ENCODE measurements at places on chromosomes 6 and 20.

DNA sequence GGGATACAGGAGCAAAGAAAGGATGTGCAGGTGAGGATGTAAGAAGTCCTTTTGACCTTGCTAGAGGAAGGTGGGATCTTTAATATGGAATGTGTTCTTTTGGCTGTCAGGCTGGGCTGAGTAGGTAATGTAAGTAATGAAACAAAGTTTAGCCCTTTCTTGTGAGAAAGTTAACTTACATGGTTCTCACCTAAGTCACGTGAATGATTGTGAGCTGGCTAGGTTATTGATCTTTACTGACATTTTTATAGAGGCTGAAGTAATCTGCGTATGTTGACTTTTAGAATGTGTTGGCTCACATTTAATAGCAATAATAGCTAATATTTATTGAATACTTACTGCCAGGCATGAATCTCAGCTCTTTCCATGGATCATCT lies 2.6 kb downstream of the TOP1 start:
- no peak for DNase-seq

DNA sequence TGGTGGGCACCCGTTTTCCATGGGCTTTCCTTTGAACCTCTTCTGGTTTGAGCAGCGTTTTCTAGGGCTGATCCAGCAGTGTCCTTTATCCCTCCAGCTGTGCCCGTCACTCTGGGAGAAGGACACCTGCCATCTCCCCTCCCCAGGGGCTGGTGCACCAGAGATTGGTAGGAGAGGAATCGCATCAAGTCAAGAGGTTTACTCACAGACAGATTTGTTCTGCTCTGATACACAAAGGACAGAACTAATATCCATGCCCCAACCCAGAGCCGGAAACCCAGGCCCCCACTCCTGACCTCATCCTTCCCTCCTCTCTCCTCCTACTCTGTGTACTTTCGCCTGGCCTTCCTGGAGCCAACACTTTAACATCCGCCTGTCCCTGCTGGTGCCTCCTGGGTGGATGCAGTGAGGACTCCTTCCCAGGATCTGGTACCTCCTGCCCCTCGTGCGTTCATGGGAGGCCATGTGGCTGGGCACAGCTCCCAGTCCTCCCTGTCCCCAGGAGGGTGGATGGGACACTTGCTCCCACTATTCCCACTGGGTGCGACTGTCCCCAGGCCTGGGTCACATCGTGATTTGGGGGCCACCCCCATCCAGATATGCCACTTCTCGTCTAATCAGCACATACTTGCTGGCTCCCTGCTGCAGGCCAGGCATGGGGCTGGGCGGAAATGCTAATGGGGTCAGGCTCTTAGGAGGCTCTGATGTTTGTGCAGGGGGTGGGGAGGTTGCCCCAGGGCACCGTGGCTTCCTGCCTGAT lies 286.3 kb downstream of the CDH4 start:
- no peak for DNase-seq

DNA sequence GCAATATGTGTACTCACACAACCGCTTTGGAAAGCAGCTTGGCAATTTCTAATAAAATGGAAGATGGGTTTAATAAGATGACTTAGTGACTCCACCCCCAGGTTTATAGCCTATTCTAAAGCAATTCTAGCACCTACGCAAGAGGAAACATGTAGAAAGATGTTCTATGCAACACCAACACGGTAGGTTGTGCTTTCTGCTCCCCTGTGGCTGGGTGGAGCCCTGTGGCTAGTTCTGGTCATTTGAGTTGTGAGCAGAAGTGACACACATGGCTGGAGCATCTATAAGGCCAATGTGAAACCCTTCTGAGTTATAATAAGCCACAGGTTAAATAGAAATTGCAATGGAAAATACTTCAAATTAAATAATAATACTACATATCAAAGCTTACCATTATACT lies 310.7 kb downstream of the CD83 start:
- no peak for DNase-seq

DNA sequence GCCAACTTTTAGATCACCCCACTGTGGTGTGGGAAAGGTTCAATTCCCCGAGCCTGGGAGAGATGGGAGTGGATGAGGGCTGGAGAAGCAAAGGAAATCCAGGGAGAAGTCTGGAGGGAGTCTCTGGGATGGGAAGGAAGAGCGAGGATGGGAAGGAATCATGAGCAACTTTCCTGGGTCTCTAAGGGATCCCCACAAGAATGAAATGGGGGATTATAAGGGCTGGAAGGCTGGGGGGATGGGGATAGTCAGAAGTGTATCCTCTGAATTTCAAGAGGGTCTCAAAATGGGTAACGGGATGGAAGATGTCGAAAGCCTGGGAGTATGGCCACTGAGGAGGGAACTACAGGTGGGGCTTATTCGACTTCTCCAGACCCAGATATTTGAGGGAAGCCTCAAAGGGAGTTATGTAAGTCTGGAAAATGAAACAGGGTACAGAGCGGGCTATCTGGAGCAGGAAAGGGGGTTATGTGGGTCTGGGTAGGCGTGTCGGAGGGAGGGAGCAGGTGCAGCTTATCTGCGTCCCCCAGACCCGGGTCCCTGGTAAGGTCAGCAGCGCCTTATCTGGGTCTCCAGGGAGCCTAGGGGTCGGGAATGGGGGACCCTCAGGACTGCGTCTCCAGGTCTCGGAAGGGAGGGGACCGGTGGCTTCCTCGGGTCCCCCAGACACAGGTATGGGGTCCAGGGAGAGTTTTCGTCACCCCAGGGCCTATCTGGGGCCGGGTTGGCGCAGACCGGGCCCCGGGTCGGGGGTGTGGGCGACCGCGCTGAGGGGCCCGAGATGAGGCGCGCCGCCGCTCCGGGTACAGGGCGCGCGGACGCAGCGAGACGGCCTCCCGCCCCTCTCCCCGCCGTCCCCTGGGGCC lies 550 bp downstream of the PLAGL2 start:
- no peak for DNase-seq

DNA sequence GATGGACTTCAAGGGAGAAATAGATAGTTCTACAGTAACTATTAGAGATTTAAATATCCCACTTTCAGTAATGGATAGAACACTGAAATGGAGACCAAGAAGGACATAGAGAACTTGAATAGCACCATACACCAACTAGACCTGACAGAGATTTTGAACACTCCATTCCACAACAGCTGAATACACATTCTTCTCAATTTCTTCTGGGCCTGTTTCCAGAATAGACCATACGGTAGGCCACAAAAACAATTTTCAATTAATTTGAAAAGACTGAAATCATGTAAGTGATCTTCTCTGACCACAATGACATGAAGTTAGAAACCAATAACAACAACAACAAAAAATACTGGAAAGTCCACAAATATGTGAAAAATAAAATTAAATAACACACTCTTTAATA lies 979.1 kb upstream of the FLRT3 start:
- DNase-seq, result no peak

- no peak for DNase-seq
Measured at GRCh38 chr6:112636650-112637262, 289.6 kb downstream of the RFPL4B start.

DNA sequence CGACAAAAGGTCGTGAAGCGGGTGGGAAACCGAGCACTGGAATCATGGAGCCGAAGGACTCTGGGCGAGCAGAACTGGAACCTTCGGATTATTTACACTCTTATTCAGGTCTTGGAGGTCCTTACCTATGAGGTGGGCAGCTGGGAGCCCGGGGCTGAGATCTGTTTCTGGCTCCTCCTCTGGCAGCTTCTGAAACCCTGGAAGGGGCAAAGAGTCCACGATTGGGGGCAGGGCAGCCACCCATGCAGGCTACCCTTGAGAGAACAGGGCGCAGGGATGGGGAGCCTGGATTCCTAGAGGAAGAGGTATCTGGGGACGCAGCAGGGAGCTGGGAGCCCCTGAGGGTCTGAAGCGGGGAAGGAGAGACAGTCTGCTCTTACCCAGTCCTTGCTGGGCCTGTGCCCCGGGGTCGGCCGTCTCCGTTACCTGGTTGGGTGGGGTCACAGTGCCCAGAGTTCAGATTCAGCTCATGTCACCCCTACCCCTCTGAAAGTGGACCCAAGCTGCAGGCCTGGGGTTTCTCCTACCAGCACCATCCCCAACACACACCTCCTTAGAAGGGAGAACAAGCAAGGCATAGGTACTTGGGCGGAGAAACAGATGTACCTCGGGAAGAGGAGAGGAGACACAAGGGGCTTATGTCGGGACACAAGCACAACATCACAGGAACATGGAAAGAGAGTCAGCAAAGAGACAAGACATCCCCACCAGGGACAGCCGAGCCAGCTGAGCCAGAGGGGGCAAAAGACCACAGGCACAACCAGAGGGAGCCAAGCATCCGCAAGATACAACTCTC lies 592 bp downstream of the LTB start:
- no peak for DNase-seq

- no peak for DNase-seq
Measured at GRCh38 chr6:155635416-155635815, 179.8 kb upstream of the NOX3 start.

- DNase-seq, result no peak
Measured at GRCh38 chr20:39944861-39945260, 744.2 kb downstream of the MAFB start.

DNA sequence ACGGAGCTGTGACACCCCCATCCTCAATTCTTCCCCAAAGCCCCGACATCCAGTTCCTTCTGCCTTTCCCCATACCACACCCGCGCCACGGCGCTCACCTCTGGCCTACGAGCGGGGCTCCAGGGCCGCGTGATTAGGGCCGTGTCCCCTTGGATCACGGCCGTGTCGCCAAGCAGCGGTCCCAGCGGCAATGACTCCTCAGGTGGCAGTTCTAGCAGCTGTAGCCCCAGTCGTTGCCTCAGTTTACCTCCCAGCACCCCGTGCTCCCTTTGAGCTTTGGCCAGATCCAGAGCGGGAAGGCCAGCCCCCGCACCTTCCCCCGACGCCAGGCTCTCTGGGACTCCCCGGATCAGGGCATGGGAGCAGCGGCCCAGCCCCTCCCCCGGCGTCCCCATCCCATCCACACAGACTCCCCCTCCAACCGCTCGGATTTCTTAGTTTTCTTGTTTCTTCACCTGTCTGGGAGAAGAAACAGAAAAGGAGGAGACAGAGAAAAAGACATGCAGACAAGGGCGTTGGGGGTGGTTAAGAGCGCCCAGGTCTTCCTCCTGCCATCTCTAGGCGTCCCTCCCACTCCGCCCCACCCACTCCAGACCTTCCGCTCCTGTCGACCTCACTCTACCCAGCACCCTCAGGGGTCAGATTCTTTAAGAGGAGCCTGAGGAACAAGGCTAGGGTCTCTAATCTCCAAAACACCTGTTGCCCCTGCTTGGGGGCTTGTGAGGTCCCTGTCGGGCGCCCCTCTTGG lies at the start of gene DDAH2:
TSS of gene DDAH2 (minus strand) at position 533 of the 748 bp plus-strand sequence. CDS start at position 395, 138 bp downstream.
- no peak for DNase-seq

DNA sequence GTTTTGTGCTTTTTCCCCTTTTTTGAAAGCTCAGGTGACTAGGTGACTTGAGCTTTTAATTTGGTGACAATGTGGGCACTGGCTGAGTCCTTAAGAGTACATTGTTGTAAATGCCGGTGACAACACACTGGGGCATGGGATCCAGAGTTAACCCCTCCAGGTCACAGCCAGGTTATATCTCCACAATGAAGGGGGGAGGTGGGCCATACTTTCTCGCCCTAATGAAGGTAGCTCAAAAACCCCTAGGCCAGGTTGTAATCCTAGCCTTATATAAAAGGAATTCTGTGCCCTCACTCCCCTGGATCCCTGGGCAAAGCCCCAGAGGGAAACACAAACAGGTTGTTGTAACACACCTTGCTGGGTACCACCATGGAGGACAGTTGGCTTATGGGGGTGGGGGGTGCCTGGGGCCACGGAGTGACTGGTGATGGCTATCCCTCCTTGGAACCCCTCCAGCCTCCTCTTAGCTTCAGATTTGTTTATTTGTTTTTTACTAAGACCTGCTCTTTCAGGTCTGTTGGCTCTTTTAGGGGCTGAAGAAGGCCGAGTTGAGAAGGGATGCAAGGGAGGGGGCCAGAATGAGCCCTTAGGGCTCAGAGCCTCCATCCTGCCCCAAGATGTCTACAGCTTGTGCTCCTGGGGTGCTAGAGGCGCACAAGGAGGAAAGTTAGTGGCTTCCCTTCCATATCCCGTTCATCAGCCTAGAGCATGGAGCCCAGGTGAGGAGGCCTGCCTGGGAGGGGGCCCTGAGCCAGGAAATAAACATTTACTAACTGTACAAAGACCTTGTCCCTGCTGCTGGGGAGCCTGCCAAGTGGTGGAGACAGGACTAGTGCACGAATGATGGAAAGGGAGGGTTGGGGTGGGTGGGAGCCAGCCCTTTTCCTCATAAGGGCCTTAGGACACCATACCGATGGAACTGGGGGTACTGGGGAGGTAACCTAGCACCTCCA lies 2.2 kb upstream of the VEGFA start:
- DNase-seq, result no peak

- DNase-seq, result no peak
Measured at GRCh38 chr6:100482698-100483097, 18.0 kb upstream of the SIM1 start.
